ENCODE measurements at places on chromosomes 7 and 10.
A peak's percentile ranks its signal among the peaks of the same experiment; 100 is the strongest.

DNA sequence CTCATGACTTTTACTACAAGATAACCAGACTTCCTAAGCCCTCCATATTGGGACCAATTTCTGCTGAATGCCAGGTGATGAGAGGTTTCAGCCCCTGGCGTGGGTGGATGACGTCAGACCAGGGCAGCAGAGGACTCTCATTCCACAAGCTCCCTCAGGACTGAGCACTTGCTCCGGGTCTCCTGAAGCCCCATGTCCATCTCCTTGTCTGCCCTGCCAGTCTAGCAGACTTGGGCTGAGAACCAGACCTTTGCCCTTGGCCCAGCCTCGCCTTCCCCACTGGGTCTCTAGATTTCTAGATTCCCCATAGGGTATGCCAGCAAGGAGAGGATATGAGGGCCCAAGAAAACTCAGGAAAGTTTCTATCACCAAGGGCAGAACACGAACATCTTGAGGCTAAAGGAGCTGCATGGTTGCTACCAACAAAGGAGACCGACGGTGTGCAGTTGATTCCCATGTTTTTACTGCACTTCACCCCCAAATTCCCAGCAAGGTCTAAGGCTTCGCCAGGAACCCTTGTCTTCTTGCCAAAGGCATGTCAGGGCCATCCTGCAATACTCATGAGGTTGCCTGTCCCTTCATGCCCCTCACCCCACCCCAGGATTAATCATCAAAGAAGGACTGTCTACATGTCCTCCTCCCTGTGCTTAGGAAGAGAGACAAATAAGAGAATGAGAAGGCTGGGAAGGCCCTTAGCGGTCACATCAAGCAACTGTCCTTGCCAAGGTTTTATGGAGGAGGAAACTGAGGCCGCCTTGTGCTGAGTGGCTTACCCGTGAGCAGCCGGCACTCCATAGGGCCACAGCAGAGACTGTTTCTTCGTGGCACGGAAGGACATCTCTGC, 96.5 kb upstream of the MACROH2A2 start:
- no peak for DNase-seq

- DNase-seq: peak; percentile 73
Measured at GRCh38 chr7:25846722-25847121, 305.3 kb upstream of the NFE2L3 start.

DNA sequence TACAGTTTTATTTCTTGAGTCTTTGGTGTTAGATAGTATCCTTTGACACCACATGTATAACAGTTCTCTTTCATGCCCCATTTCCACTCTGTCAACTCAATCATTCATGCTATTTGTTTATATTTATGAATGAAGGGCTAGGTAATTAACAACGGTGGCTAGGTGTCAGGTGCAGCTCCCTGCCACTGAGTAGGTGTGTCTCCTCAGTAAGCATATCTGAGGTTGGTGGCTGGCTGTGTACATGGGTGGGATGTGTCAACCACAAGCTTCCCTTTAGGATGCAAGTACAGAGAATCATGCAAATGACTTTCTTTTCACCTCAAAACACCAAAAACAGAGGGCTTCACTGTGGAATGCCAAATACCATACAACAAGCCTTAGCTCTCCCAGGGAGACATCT, 83.4 kb downstream of the ZNF365 start:
- no peak for DNase-seq

DNA sequence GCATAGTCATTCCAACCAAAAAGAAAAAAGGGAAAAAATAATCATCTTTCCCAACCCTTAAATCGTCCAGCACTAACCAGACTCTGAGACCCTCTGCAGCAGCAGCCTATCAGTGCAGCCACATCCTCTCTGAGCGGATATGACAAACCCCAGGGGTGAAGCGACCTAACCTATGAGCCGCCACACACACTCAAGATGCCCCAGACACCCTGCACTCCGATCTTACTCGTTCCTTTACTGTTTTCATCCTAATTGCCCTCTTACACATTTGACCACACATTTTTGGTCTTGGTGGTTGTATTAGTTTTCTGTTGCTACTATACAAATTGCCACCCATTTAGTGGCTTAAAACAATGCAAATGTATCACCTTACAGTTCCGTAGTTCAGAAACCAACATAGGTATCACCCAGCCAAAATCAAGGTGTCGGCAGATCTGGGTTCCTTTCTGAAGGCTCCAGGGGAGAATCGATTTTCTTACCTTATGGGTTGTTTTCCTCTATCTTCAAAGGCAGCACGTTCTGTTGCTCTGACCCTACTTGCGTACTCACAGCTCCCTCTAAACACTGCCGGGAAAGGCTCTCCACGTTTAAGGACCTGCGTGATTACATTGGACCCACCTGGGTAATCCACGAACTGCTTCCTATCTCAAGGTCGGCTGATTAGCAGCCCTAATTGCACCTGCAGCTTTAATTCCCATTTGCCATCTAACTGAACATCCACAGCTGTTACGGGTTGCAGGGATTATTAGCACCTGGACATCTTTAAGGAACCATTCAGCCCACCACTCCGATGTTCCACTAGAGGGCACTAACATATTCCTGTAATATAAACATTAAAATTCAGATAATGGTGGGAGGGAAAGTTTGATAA, 37.3 kb upstream of the PRSS1 start:
- DNase-seq: peak; percentile 36

DNA sequence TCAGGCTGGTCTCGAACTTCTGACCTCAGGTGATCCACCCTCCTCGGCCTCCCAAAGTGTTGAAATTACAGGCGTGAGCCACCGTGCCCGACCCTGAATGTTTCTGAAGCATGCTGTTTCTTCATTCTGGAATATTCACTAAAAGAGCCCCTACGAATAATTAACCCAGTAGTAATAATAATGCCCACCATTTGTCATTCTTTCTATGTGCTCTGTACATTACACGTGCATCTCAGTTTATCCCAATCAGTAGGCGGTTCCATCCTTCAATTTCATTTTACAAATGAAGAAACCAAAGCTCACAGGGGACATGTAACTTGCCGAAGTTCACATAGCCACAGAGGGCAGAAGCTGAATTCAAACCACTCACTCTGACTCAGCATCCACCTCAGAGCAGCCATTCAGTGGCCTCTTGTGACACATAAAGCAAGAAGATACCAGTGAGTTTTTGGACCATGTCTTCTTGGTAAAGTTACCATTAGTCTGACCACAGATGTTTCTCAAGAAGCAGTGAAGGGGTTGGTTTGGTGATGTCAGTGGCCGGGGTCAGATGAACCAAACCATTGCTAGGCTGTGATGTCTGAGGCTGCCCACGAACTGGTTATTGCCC, 71.9 kb upstream of the DUSP5 start:
- DNase-seq: peak; percentile 41

GRCh38 chr10:52778511-52779392, 6.2 kb upstream of the MBL2 start:
- DNase-seq: peak; percentile 40

GRCh38 chr7:111092406-111093236, 1.7 kb downstream of the LRRN3 start:
- DNase-seq: no peak

- DNase-seq: no peak
Measured at GRCh38 chr10:48447356-48448215, 141.1 kb downstream of the MAPK8 start.

DNA sequence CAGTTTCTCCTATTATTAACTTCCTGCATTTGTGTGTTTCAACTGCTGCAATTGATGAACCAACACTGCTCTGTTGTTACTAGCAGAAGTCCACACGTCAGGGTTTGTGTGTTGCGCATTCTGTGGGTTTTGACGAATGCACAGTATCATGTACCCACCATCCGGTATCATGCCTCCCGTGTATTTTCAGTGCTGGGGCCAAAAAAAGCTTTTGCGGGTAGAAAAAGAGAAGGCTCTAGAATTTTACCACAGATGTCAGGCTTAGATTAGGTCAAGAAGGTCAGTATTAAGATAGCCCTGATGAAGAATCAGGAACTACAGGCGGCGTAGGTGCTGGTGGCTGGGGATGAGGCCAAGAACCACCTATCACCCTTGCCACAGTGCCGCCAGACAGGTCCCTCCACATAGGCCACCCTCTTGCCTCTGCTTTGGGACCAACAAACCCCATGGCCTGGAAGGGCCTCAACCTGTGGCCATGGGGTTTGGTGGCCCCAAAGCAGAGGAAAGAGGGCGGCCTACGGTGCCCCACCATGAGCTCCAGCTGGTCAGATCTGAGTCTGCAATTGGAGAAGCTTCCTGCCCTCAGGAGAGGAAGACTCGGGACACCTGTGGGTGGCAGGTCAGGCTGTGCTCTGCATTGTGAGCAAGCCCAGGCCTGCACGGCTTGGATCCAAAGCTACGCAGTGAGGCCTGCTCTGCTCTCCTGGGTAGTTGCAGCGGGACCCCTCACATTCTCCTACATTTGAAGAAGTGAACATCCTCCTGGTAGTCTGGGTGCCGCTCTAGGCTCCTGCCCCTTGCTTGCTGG, 71.9 kb downstream of the MKI67 start:
- no peak for DNase-seq

DNA sequence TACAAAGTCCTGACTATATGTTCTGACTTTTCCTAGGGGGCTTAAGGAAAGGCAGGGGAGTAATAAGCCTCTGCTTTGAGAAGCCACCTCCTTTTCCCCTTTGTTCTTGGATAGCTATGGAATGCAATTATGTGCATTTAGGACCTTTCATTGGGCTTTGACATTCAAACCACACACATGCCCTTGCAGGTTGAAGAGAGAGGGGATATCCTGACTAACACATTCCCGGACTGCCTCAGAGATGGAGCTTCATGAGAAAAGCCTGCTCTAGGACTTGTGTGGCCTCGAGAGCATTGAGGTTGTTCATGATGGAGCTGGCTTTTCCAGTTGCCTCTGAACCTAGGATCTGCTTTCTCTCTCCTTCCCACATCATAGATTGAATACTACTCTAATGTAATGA, 694.5 kb downstream of the LRMDA start:
- no peak for DNase-seq

DNA sequence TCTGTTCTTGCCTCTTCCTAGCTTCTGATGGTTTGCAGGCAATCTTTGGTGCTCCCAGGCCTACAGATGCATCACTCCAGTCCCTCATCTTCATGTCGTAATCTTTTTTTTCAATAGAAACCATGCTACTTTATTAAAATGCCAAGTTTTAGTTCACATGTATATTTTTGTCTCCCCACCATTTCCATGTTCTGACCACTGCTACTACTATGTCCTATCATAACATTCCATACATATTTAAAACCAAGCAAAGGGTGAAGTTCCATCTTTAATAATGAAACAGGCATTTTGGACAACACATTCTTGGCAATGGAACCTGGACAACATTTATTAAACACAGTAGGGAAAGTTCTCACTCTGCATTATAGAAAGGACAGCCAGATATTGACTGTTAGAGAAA, 58.8 kb downstream of the ZNF518A start:
- no peak for DNase-seq

DNA sequence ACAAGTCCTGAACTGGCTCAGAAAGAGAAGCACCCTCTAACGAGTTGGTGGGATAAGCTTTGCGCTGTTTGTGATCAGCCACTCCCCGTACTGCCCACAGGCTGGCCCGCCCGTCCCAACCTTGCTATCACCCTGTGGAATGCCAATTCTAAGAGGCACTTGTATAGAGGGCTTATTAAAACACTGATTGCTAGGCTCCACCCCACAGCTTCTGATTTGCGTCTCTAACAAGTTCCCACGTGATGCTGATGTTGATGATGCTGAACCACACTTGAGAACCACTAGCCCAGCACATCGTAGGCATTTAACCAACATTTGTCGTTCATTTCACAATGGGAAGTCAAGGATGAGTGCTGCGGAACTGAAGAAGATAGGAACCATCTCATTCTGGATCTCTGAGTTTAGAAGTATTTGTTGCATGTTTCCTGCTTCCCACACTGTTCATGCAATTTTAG, 12.7 kb upstream of the GSAP start:
- no peak for DNase-seq

DNA sequence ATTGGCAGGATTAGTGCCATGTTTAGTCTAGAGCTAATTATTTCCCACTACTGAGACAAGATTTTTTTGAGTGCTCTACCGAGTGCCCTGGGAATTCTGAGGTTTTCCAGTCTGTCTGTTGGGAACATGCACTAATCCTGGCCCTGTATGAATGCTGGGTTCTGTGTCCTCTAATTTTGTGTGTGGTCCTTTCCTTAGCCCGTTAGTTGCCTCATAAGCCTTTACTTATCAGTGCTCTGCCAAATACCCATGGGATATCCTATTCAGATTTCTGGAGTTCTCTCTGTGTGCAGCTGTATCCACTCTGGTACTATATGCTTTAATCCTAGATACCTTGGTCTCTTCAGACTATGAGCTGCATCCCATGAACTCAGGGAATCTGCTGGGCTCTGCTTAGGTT, 13.1 kb downstream of the CSGALNACT2 start:
- no peak for DNase-seq

- no peak for DNase-seq
Measured at GRCh38 chr7:72032934-72033333, 379.2 kb downstream of the CALN1 start.

DNA sequence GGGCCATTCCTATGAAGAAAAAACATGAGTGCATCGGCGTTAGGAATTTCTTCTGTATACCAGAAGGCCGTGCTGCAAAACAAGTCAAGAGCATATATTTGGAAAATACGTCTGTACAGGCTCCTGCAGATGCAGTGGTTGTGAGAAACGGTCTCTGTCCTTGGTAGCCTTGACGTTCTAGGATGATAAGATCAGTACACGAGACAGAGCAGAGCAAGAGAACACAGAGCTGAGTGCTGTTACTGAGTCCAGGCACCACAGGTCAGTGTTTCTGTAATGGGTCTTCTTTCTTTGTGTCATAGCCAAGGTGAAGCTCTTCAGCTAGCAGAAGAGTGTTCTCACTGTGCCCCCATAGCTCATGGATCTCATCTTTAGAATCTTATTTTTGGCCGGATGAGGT, 62.8 kb downstream of the WDR37 start:
- no peak for DNase-seq

DNA sequence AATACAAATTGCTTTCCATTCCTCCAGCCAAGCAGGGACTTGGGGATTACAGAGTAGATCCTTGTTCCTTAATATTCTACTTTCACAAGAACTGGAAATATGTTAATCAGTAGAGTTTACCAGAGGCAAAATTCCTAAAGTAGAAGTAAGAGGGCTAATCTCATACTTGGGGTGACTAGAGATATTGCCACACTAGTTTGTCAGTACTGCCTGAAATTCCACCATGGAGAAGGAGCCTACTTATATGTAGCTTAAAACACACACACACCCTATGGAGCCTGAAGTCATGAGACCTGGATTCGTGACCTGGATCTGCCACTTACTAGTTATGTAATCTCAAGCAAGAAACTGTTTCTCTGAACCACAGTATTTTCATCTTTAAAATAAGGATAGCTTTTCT, 33.9 kb downstream of the STRIP2 start:
- DNase-seq: no peak

DNA sequence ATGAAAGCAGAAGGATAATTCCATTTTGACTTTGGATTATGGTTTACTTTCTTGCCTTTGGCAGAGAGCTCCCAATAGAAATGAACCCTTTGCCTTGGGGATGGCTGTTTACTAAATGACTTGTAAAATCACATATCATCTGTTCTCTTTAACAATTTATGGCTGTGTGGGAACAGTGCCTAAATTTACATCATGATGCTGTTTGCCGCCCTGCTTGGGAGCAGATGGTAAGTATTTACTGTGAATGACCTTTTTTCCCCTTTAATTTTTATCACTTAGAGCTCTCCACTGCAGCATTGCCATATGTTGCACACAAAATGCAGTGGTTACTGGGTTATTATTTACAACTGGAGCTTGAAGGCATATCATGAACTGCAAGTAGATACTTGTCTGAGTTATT, 13.4 kb downstream of the HEPACAM2 start:
- no peak for DNase-seq

Measured in urothelium cell line (cell line).